ENCODE measurements at places on chromosomes 5 and 9.

GRCh38 chr5:119373449-119373858, 17.6 kb downstream of the TNFAIP8 start:
- no peak for DNase-seq

GRCh38 chr9:14768405-14769229, 46.1 kb upstream of the CER1 start:
- peak; percentile 30 for DNase-seq

- DNase-seq, result no peak
Observed at GRCh38 chr5:52702877-52703276, 84.8 kb upstream of the ITGA1 start.

GRCh38 chr5:24747327-24747726, 102.5 kb upstream of the CDH10 start:
- DNase-seq, result peak; percentile 62

DNA sequence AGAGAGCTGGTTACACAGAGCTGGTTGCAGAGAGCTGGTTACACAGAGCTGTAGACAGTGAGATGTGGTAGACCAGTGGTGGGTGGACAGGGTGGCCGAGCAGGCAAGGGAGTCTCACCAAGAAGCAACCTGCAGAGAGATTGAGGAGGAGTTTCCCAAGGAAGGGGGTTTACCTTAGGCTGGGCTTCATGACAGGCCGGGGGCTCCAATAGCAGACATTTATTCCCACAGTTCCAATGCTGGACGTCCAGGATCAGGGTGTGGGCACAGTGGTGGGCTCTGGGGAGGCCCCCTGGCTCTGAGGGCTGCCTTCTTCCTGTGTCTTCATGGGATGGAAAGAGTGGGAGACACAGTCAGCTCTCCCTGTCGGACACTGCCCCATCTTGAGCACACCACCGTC, 386.9 kb upstream of the IRX4 start:
- DNase-seq, result no peak

DNA sequence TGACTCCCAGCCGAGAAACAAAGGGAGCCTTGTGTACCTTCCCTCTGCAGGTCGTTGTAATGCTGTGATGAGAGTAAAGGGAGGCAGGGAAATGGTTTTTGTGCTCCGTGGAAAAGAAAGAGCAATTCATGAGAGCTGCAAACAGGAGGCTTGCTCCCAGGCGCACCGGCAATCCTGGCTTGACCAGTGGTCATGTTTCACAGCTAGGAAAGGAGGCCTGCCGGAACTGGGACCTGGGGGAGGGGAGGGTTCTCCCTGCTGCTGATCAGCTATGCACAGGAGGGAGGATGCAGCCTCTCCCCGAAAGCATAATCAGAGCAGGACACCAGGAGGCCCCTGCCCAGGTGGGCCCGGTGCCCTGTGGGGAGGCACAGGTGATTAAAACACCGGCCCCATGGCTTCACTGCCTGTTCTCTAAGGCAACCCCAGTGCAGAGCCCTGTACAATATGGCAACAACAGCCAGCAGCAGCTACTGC, 131.3 kb downstream of the ZDHHC21 start:
- DNase-seq, result no peak

GRCh38 chr9:134339183-134339806, 13.0 kb downstream of the RXRA start:
- DNase-seq, result no peak

GRCh38 chr9:13952906-13953305, 361.0 kb downstream of the NFIB start:
- DNase-seq, result no peak

DNA sequence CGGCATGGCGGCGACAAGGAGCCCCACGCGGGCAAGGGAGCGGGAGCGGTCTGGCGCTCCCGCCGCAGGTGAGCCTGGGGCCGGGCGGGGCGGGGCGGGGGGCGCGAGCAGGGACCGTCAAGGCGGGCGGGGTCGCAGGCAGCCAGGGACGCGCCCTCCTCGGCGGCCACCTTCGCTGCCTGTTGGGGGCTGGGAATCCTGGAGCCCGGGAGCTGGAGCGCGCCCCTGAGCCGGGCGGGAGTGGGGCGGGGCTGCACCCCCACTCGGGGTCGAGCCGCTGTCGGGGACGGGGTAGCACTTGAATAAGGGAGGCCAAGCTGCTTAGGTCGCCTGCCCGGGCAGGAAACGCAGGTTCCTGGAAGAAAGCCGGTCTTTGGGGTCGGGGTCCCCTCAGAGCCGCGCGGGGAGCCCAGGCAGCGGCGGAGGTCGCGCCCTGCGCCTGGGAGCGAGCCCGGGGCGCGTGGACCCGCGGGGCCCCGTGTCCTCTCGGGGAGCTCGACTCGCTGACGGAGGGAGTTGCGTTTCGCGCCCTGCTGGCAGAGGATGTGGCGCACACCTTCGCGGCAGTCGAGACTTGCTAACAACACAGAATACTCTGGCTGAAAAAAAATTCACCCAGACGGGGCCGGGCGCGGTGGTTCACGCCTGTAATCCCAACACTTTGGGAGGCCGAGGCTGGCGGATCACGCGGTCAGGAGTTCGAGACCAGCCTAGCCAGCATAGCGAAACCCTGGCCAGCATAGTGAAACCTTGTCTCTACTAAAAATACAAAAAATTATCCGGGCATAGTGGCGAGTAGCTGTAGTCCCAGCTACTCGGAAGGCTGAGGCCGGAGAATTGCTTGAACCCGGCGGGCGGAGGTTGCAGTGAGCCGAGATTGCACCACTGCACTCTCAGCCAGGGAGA, 552 bp downstream of the OTULINL start:
- peak; percentile 92 for DNase-seq

GRCh38 chr5:100469767-100470166, 65.4 kb upstream of the FAM174A start:
- no peak for DNase-seq

- DNase-seq, result peak; percentile 53
Observed at GRCh38 chr9:132243156-132244074, 81.6 kb downstream of the NTNG2 start.

GRCh38 chr5:144128844-144129243, 41.6 kb downstream of the YIPF5 start:
- DNase-seq, result no peak

GRCh38 chr5:66041627-66042026, 102.5 kb upstream of the SREK1 start:
- DNase-seq, result no peak

DNA sequence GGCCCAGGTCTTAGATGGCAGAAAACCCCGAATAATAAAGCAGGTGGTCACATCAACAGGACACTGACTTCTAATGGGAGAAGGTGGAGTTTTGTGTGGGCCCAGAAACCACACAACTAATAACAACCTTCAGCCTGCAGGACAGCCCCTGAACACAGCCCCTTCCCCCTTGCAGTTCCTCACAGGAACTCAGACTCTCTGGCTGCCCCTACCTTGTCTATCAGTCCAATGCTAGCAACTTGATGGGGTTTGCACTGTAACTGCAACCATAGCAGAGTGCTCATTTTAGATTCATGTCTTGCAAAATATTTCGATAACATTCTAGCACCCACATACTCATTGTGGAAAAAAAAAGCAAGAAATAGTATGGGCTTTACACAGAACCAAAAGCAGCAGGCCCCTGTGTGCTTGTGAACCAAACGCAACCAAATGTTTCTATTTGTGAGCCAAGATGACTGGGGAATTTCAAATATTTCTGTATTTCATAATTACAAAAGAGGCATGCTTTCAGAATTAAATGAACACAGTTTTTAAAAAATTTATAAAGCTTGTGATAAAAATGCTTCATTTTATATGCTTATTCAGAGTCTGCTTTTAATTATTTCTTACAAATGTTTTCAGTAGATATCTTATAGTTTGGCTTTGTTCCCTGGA, 62.7 kb upstream of the PDE4D start:
- DNase-seq, result no peak

DNA sequence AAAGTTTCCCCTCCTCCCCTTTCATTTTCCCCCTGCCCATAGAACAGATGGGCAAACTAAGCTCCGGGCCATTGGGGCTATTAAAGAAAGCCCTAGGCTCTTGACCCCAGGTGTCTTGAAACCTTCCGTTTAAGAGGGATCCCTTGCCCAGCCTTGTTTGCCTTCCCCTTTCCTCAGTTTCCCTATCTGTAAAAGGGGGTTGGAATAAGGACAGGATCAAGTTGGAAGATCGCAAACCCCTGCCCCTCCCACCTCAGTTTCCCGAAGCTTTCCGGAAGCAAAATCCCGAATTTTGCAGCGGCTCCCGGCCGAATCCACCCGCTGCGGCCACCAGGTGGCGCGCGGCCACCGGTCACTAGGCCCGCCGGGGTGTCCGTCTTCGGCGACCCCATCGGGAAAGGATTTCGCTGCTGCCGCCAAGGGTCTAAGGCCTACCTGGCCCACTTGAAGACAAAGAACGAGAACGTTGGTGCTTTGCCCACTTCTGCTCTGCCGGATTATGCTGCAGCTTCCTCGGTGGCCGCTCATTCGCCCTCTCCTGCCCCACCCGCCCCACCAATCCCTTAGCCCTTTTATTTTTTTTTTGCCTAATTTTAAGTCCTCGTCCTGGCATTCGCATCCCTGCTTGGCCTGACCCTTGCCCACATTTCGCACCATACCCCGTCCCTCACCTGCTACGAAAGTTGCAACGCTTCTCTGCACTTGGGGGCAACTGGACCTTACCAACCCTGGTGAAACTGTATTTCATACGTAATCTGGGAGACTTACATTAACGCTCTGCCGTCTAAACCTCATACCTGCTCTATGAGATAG, 962 bp upstream of the NR6A1 start:
- peak; percentile 89 for DNase-seq

DNA sequence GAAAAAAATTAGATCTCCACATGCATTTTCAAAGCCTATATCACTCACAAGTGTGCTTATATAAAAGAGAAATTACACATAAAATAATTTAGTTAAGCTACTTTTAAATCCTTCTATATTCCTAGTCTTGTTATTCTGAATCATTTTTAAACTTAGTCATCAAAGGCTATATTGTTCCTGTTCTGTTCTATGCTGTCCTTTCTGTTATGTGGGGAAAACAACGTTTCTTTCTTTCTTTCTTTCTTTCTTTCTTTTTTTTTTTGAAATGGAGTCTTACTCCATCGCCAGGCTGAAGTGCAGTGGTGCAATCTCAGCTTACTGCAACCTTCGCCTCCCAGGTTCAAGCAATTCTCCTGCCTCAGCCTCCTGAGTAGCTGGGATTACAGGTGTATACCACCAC, 389.2 kb upstream of the FTMT start:
- DNase-seq, result no peak

- peak; percentile 67 for DNase-seq
Observed at GRCh38 chr5:473551-474192, 30.7 kb downstream of the EXOC3 start.

DNA sequence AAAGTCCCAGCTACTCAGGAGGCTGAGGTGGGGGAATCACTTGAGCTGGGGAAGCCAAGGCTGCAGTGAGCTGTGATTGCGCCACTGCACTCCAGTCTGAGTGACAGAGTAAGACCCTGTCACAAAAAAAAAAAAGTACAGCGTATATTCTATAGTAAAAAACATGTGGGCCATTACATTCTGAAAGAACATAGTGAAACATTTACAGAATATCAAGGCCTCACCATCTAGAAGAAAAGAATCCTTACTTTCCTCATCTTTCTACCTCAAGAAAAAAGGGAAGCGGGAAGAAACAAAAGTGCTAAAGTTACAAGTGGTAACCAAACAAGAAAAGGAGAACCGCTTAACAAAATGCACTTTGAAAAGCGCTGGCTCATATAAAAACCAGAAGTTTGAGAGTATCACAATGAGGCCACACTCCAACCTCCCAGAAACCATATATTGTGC, 5.7 kb upstream of the SYK start:
- DNase-seq, result no peak

- DNase-seq, result no peak
Observed at GRCh38 chr5:30572279-30572678, 621.2 kb upstream of the CDH6 start.

GRCh38 chr9:111825468-111826145, 30.9 kb upstream of the SHOC1 start:
- no peak for DNase-seq

GRCh38 chr9:97411440-97411788, 482 bp upstream of the TDRD7 start:
- DNase-seq, result no peak

DNA sequence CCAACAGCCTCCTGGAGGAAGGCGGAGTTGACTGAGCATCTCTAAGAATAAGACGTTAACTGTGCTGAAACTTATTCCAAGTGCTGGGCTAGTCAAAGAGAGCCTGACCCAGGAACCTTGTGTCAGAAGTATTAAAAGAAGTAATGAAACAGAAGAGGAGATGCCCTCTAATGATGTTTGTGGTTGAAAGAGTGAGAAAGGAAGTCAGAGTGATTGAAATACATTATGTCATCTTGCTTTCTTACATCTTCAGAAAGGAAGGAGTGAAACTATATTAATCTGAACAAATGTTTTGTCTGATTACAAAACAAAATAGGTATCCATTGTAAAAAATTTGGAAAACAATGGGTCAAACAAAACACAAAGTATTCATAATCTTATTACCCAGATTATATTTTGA, 460.7 kb downstream of the NTRK2 start:
- DNase-seq, result no peak

- DNase-seq, result no peak
Observed at GRCh38 chr9:35832814-35833213, 3.8 kb downstream of the TMEM8B start.

DNA sequence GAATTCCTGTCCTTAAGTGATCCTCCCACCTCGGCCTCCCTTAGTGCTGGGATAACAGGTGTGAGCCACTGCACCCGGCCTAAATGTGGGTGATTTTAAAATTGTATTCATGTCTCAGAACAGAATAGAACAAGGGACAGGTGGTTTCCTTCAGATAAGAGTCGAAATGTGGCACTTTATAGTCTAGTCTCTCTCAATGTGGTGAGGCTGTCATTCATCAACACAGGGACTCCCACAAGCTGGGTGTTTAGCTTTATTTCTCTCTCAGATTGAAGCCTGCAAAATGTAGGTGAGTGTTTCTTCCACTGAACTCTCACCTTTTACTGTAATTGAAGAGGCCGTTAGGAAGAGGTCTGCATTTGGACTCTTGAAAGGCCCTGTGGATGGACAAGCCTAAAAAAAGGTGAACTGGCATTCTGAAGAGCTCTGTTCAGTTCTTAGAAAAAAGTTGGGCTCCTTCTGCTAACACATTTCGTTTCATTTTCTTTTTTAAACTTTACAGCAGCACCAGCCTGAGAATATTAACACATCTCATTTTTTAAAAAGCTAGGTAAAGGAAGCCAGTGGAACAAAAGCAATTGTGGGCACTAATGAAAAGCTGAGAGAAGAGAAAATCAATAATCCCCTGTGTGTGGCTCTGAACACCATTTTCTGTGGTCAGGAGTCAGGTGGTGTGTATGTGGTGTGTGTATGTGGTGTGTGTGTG, 126.2 kb upstream of the SLC28A3 start:
- DNase-seq, result no peak

- no peak for DNase-seq
Observed at GRCh38 chr9:18971404-18971803, 61.6 kb downstream of the SAXO1 start.

- DNase-seq, result no peak
Observed at GRCh38 chr5:176722757-176723156, 75.5 kb downstream of the TSPAN17 start.

DNA sequence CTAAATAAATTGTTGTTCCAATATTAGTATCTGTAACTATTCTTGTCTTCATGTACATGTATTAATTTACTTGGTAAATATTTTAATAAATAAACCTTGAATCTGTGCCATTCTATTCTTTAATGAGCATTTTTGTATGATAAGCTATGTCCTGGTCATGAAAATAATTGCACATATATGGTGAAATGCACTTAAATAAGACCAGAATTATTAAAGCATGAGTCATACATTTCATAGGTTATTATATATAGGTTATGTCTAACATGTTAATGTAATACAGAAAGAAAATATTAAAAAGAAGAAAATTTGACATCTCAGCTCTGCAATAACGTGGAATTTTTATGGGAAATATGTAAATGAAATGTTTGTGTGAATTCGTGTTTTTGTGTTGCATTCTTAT, 1168.1 kb downstream of the TAF11L14 start:
- no peak for DNase-seq
